ENCODE measurements at places on chromosomes 2 and 18. TPM values are rescaled to one million over a fixed set of nuclear protein-coding genes. Genes with fewer than 3 reads are reported as not detected.

The PDE1A gene
- not detected for total RNA-seq

The MMADHC gene
- 79.0 TPM for total RNA-seq

GRCh38 chr2:182447863-182448262, 21.0 kb upstream of the PDE1A start:
- peaks cover 1% of the 10 kb centered on the region for H3K27me3 ChIP-seq
- no peak overlapping the region for H3K4me3 ChIP-seq
- no peaks in the 10 kb centered on the region for H3K4me1 ChIP-seq
- DNase-seq = no peak

- peaks cover 4% of the 10 kb centered on the region for H3K36me3 ChIP-seq
- peak; percentile 25 for DNase-seq
- H3K27me3 ChIP-seq = no peaks in the 10 kb centered on the region
Measured at GRCh38 chr2:230762317-230762896, 49.8 kb downstream of the CAB39 start.

DNA sequence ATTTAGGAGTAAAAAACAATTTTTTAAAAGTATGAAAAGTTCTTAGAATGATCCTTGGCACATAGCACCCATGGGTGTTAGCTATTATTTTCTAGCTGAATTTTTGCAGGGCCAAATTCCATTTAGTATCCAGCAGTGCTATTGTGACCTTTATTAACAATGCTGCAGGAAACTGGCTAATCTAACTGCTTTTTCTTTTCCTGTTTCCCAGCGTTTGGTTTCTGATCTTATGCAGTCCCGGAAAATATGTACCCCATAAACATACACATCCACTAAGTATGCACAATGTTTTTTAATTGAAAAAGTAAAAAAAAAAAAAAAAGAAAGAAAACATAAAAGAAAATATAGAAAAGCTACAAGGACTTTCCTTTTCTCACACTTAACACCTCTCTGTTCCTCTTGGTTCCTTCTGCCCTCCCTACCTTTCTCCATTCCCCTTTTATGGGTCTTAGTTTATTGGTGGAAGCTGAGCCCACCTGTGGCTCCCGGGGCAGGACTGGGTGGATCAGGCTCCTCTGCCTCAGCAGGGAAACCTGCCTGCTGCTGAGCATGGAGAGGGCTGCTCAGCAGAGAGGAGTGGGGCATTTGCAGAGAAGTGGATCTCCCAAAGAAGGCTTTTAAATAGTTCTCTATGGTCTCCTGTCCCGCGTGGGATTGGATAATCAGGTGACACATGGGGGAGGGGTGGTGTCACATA, 9.3 kb upstream of the SLC16A14 start:
- H3K4me3 ChIP-seq = no peak overlapping the region
- H3K27me3 ChIP-seq = no peaks in the 10 kb centered on the region
- no peaks in the 10 kb centered on the region for H3K36me3 ChIP-seq
- no peak overlapping the region for H3K27ac ChIP-seq
- DNase-seq = no peak
- H3K4me1 ChIP-seq = no peaks in the 10 kb centered on the region

DNA sequence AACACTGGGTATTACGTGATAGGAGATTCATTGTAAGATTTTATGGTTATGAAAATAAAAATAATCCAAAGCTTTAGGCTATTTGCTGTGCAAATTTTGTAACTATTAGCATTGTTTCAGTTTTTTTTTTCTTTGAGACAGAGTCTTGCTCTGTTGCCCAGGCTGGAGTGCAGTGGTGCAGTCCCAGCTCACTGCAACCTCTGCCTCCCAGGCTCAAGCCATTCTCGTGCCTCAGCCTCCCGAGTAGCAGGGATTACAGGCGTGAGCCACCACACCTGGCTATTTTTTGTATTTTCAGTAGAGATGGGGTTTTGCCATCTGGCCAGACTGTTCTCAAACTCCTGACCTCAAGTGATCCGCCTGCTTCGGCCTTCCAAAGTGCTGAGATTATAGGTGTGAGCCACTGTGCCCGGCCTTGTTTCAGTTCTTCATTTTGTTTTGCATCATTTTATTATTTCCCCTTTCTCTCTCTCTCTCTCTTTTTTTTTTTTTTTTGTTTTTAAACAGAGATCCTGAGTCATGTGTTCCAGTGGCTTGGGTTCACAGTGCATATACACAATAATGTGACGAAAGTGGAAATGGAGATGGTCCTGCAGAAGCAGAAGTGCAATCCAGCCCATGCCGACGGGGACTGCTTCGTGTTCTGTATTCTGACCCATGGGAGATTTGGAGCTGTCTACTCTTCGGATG, 25.8 kb downstream of the CASP10 start:
- H3K4me1 ChIP-seq = peaks cover 16% of the 10 kb centered on the region
- no peak overlapping the region for H3K4me3 ChIP-seq
- H3K27me3 ChIP-seq = no peaks in the 10 kb centered on the region
- peaks cover 18% of the 10 kb centered on the region for H3K36me3 ChIP-seq

DNA sequence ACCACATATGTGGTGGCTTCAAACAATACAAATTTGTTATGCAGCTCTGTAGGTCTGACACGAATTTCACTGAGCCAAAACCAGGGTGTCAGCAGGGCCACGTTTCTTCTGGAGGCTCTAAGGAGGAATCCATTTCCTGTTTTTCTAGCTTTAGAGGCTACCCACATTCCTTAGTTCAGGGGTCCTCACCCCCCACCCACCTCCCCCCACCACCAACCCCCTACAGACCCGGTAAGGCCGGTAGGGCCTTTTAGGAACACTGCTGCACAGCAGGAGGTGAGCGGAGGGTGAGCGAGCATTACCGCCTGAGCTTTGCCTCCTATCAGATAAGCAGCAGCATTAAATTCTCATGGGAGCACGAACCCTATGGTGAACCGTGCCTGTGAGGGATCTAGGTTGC, 10.6 kb upstream of the SLC39A10 start:
- H3K27ac ChIP-seq = no peak overlapping the region
- peaks cover 7% of the 10 kb centered on the region for H3K4me1 ChIP-seq
- no peak for DNase-seq
- H3K4me3 ChIP-seq = no peak overlapping the region
- H3K36me3 ChIP-seq = no peaks in the 10 kb centered on the region

DNA sequence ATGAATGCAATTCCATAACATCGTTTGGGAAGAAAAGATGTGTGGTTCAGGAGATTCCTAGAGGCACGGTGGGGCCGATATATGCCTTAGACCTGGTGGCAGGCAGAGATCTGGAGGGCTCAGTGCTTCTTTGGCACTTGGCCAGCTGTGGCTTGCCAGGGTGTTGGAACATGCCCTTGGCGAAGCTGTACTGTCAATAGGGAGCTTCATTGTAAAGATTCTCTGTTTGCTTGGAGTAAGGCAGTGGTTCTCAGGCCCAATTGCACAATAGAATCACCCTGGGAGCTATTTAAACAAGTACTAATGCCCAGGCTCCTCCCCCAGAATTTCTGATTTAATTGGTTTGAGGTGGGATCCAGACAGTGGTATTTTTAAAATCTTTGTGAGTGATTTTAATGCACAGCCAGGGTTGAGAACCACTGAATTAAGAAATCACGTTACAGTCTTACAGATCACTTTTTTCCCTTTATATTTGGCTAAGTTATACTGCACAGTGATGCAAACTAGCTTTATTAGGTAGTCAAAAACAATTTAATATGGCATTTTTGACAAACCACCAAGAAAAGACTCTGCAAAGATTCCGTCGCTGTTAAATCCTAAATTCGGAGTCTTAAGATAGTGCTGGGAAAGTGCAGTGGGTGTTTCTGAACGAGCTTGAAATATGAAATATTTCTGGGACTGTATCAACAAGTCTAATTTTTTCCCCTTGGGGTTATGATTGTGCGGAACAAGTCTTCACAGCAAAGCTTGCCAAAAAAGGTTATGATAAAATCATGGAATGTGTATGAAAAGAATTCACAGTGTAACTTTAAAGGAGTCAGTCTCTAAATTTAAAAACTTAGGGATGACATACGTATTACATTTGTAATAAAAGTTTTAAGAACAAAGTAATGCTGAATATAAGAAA, 78.0 kb downstream of the CRIM1 start:
- no peak overlapping the region for H3K4me3 ChIP-seq
- H3K27me3 ChIP-seq = no peaks in the 10 kb centered on the region
- no peaks in the 10 kb centered on the region for H3K4me1 ChIP-seq
